ENCODE measurements at places on chromosomes 7 and 10.
A peak's percentile ranks its signal among the peaks of the same experiment; 100 is the strongest.

- peak; percentile 64 for DNase-seq
These were observed 2.4 kb downstream of the CDK6 start for GRCh38 chr7:92833766-92834506.

GRCh38 chr7:99409192-99409572 lies 413 bp downstream of the BUD31 start:
- no peak for DNase-seq

GRCh38 chr7:116706668-116707126 lies 34.7 kb downstream of the MET start:
- no peak for DNase-seq

DNA sequence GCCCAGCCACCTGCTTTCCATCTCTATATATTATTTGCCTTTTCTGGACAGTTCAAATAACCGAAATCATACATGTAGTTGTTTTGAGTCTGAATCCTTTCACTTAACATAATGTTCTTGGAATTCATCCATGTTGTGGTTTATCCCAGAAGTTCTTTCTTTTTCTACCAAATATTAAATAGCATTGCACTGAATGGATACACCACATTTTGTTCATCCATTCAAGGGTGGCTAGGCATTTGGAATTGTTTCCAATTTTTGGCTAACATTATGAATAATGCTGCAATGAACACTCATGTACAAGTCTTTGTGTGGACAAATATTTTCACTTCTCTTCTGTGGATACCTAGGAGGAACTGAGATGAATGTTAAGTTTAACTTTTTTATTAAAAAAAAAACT lies 18.0 kb downstream of the DNAJC1 start:
- no peak for DNase-seq

- DNase-seq = no peak
These were observed 295.6 kb downstream of the AUTS2 start for GRCh38 chr7:69893906-69894305.

DNA sequence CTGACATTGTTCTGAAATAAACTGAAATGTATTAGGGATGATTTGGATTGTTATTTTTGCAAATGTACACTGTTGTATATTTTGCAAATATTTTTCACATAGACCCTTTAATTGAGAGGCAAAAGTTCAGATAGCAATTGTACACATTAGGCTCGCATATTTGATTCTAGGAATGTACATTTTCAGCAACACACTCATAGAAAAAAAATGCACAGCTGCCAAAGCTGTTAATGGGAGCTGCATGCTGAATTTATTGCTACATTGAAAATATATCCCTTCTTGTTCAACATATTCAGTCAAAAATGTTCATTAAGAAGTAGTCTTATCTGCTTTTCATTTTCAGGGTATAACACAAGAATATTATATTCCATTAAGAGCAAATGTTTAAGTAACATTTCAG lies 512.9 kb downstream of the ATRNL1 start:
- no peak for DNase-seq

DNA sequence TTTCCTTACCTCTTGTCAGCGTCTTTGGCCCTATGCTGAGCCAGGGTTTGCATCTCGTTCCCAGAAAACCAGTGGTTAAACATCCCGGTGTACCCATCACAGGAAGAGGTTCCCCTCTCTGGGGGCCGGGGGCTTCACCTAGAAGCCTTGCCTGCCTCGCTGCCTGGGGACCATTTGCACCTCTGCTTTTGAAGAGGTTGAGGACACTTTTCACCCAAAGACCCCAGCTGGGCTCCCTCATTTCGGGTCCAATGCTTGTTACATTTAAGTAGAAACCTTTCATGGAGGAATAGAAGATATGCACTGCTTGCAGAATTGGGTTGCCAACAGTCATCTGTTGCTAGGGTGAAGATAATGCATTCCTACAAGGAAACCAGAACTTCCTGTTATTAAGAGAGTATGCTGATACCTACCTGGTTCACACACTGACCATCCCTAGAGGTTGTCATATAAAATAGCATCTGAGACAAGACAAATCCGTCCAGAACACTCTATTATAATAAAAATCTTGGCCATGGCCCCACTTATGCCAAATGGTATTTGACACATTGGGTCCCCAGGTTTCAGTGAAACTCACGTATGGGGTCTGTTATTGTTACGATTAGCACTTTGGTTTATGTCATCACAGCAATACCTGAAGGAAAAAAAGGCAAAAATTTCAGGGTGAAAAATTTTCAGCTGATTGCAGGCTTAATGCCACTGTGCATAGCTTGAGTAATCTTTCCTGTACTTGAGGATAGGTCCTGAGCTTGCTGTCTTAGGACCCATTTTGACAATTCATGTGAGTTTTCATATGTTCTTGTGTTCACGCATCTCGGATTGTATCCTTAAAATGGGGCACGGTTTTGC lies 917 bp downstream of the ZNF365 start:
- DNase-seq = no peak

- DNase-seq = no peak
These were observed 1159.6 kb downstream of the SORCS3 start for GRCh38 chr10:105800641-105801040.

- no peak for DNase-seq
These were observed 40.4 kb upstream of the KIAA1217 start for GRCh38 chr10:24168258-24169170.

DNA sequence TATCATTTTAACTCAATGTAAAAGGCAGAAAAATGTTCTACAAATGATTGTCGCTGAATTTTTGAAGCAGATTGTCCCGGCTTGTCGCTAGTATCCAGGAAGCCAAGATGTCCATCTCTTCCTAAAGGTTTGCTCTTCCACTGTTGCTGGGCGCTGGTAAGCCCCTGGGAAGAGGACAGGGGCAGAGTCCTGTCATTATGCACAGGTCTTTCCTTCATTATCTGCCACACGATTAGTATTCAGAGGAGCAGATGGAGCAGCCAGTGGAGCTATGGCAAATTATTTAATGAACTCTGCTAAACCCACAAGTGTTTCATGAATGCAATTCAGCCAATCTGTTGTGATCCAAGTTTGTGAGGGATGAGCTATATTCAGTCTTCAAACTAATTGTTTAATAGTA lies 499.1 kb upstream of the NRP1 start:
- no peak for DNase-seq
